ENCODE measurements at places on chromosomes 6 and 20.

GRCh38 chr6:46411456-46412197 is 79.6 kb downstream of the RCAN2 start:
- DNase-seq: no peak

DNA sequence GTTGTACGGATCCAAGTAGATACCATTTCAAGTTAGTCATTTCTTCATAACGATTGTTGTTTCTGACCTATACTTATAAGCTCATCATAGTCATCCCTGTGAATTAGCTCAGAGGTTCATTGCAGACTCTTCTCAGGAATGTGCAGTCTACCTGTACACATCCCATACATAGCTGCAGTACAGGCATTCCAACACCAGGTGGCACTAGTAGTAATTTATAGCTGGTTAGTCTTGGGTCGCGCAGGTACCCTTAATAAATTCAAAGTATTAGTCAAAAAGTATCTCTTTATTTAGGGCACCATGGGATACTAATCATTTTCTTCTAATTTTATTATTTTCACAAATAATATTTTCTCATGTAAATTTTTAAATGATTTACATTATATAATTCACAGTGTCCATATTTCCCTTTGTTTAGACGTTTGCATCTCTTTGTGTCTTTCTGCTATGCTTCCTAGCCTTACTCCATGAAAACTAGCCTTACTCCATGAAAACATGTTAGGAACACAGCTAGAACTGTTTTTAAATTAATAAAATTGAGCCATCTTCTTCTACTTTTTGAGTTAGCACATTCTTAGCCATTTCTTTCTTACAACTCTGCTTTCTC is 128.6 kb upstream of the FAM83B start:
- DNase-seq: peak; percentile 34

DNA sequence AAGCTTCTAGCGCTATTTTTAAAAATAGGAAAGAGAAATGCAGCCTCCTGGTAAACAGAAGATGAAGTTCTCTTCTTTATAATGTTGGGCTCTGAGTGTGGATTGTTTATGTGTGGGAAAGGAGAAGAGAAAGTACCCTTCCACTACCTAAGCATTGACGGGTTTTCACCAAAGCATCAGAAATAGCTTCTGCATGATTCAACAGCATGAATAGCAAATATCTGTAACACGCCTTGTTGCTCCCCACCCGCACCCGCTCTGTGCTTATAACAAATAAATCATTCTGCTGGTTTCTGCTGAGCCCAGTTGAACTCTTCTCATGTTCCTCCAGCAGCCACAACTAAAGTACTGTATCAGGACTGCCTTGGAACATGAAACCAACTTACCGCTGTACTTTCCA is 20.7 kb downstream of the TXLNB start:
- no peak for DNase-seq

DNA sequence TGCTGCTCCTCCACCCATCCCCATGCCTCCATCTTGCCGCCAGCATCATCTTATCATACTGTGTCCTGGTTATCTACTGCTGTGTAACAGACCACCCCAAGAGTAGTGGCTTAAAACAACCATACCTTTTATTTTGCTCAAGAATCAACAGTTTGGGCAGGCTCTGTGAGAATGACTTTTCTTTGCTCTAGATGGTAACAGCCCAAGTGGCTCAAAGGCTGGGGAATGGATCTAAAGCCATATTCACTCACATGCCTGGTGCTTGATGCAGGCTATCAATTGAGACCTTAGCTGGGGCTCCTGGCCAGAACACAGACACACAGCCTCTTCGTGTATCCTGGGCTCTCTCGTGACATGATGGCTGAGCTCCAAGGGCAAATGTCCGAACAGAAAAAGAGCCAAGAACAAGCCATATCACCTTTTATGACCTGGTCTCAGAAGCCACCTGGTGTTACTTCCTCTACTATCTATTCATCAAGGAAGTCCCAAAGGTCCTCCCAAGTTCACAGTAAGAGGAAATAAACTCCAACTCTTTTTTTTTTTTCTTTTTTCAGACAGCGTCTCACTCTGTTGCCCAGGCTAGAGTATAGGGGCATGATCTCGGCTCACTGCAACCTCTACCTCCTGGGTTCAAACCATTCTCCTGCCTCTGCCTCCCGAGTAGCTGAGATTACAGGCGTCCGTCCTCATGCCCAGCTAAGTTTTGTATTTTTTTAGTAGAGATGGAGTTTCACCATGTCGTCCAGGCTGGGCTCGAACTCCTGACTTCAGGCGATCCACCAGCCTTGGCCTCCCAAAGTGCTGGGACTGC is 159.3 kb upstream of the JARID2 start:
- DNase-seq: no peak

- peak; percentile 41 for DNase-seq
Observed at GRCh38 chr6:6870921-6871320, 236.8 kb upstream of the RREB1 start.

- no peak for DNase-seq
Observed at GRCh38 chr6:110188791-110189190, 8.6 kb downstream of the CDC40 start.

DNA sequence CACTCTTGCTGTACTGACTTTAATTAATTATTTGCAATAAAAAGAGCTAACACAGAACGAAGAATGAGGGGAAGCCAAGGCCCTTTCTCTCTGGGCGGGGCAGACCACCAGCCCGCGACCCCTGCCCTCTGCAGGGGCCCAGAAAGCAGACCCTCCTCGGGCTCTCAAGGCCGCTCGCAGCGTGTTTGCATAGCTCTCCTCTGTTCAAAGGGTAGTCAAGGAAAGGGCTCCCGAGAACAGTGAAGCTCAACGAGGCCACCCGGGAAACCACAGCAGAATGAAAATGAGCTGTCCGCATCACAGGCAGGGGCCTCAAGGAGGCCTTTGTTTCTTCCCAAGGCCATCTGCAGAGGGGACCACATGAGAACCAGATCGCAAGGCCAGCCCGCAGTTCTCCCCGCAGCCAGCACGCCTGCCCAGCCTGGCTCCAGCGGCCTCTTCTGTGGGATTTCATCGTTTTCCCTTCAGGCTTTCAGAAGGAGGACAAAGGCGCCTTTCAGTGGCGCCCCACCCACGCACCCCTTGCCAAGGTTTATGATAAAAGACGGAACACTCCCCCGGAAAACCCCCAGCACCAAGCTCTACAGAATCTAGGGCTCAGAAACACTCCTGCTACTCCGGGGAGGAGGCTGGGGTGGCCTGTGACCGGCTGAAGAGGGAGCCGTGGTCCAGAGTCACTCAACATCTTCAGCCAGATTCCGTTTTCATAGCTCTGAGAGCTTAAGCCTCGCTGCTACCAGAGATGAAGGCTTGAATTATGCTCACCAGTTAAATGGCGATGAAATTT is 25.3 kb downstream of the ACSS1 start:
- no peak for DNase-seq

DNA sequence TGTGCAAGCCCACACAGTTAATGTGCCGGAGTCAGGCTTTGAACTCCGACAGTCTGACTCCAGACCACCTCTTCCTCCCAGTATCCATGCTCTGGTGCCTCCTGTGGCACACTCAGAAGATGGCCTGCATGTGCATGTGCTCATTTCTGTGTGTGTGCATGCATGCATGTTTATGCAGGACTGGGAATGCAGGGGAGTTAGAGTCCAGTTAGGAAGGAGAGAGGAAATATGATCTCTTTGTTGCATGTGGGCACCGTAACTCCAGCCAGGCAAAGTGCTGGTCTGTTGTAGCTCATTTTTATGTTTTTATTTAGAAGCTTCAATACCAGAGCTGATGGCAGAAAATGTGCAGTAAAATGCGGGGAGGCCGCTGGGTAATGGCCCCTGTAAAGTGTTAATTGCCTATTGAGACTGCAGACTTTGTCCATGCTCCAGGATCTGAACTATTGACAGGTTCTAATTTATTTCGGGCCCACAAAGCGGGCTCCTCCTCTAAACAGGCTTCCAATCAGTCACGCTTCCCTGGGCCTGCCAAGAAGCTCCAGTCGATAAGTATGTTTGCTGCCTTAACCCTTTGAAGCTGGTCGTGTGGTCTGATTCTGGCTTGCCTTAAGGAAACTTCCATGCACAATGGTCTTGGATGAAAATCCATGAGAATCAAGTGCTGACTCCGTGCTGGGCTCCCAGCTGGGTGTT is 248.3 kb downstream of the DHX35 start:
- no peak for DNase-seq

DNA sequence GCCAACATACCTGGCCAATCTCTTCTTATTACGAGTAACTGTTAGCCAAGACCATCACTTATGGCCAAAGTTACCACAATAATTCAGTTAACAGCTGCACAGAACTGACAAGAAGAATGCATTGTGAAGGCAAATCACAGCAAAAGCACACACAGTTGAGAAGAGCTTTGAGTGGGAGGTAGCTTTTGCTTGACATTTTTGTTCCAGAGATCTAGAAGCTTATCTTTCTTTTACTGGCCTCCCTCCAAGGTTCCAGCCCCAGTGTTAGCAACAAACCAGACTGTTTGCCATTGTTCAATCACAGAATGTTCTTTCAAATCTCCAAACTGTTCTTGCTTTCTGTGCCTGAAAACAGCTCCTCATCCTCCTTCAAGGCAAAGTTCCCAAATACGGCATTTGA is 35.9 kb upstream of the IRAK1BP1 start:
- DNase-seq: no peak

GRCh38 chr6:2111162-2111677 is 134.2 kb downstream of the GMDS start:
- DNase-seq: peak; percentile 14

GRCh38 chr6:40524797-40525585 is 62.2 kb downstream of the LRFN2 start:
- DNase-seq: no peak

All from Kasumi-1 (cell line).